ENCODE measurements at places on chromosomes 2 and 18. TPM values are rescaled to one million over a fixed set of nuclear protein-coding genes. Genes with fewer than 3 reads are reported as not detected.

B3GNT7 gene
- 1.9 TPM for polyA plus RNA-seq

NT5DC4 gene
- polyA plus RNA-seq = not detected

DAPL1 gene
- 475 TPM for polyA plus RNA-seq

TMEM247 gene
- not detected for polyA plus RNA-seq

PROM2 gene
- 82.4 TPM for polyA plus RNA-seq

PTPRM gene
- polyA plus RNA-seq = 6.3 TPM

CDK15 gene
- 0.05 TPM for polyA plus RNA-seq

GALNT13 gene
- polyA plus RNA-seq = 0.02 TPM

SULT1C3 gene
- not detected for polyA plus RNA-seq

LINC00305 gene
- not detected for polyA plus RNA-seq

RESP18 gene
- not detected for polyA plus RNA-seq

DHRS9 gene
- 9.2 TPM for polyA plus RNA-seq

CRIM1 gene
- polyA plus RNA-seq = 5.9 TPM

CBLN2 gene
- polyA plus RNA-seq = not detected

C2orf78 gene
- polyA plus RNA-seq = not detected

NEU2 gene
- not detected for polyA plus RNA-seq

STAM2 gene
- polyA plus RNA-seq = 7.3 TPM

C2orf92 gene
- polyA plus RNA-seq = 14.3 TPM

MERTK gene
- 2.9 TPM for polyA plus RNA-seq

KCNIP3 gene
- 2.0 TPM for polyA plus RNA-seq

CYRIA gene
- polyA plus RNA-seq = 1.0 TPM

GALR1 gene
- under 0.01 TPM for polyA plus RNA-seq

FKBP1B gene
- 7.6 TPM for polyA plus RNA-seq

MC4R gene
- not detected for polyA plus RNA-seq

ANKRD53 gene
- 0.35 TPM for polyA plus RNA-seq

ANKRD30B gene
- not detected for polyA plus RNA-seq

POTEI gene
- not detected for polyA plus RNA-seq
